ENCODE measurements at places on chromosomes 12 and 14.
A peak's percentile ranks its signal among the peaks of the same experiment; 100 is the strongest.

DNA sequence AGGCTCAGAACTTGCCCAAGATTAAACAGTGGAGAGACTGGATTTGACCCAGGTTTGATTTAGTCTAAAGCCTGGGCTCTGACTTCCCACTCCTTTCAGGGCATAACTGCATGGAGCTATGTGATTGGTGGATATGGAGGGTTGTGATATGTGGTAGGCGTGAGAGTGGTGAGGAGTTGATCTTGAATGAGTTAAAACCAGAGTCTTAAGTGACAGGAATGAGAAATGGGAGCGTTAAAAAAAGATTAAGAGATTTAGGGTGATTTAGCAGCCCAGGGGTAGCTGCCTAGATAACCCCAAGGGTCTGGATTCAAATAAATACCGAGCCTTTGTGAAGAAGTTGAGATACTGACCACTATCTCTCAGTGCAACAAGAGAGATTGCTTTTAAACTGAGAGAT is 8.4 kb downstream of the SYNDIG1L start:
- no peak for DNase-seq

- no peak for DNase-seq
Measured at GRCh38 chr12:52398176-52398575, 8.0 kb downstream of the KRT82 start.

GRCh38 chr12:86158956-86159355 is 97.2 kb downstream of the MGAT4C start:
- DNase-seq, result no peak

DNA sequence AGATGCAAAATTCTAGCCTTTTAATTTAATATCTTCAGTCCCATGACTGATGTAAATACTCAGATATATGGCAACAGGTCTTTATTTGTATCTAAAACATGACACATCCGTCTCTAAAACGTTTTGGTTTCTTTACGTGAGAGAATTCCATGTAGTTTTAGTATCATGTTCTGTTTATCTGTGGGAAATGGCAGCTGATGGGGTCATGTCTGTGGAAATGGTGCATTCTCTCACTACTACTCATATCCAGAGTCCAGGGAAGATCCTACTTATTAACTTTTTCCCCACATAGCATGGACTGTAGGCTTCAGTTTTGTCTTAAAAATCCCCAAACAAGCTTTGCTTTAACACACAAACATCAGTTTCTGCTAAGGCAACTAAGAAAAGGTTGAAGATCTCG is 53.8 kb downstream of the SPTLC2 start:
- no peak for DNase-seq

- no peak for DNase-seq
Measured at GRCh38 chr14:33357225-33358010, 418.7 kb downstream of the NPAS3 start.

GRCh38 chr12:26564391-26564790 is 268.6 kb downstream of the ITPR2 start:
- DNase-seq, result no peak

DNA sequence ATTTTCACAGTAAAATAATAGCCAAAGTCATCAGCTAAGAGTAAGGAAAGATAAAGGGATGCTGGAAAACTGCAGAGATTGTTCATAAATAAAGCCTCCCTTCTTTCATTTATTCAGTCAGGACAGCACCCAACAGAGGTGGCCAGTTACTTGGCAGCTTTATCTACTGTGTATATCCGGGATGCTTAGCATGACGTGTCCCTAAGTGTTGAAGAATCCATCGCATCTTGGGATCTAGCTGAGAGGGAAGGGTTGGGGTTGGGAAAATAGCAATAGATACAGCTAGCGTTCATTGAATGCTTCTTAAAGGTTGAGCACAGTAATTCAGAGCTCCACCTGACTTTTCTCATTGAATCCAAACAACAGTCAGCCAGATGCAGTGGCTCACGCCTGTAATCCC is 5.6 kb upstream of the ERBB3 start:
- DNase-seq, result no peak

DNA sequence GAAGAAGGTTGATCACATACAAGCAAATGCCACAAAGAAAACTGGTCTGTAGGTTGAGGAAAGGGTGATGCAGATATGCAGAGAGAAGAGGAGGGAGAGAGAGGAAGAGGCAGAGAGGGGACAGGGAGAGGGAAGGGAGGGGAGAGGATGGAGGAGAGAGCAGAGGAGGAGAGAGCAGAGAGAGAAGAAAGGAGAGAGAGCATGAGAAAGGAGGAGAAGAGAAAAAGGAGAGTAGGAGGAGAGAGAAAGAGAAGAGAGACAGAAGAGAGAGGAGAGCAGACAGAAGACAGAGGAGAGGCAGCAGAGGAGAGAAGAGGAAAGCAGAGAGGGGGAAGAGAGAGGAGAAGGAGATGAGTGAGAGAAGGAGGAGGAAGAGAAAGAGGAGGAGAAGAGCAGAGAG is 59.2 kb downstream of the STXBP6 start:
- no peak for DNase-seq

DNA sequence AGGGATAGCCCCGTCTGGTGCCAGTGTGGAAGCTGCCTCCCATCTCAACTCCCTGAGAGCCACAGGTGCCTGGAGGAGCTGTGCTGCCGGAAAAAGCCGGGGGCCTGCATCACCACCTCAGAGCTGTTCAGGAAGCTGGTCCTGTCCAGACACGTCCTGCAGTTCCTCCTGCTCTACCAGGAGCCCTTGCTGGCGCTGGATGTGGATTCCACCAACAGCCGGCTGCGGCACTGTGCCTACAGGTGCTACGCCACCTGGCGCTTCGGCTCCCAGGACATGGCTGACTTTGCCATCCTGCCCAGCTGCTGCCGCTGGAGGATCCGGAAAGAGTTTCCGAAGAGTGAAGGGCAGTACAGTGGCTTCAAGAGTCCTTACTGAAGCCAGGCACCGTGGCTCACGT is 25.5 kb upstream of the P2RX4 start:
- no peak for DNase-seq

- DNase-seq, result no peak
Measured at GRCh38 chr14:21015312-21015711, 9.5 kb downstream of the NDRG2 start.

DNA sequence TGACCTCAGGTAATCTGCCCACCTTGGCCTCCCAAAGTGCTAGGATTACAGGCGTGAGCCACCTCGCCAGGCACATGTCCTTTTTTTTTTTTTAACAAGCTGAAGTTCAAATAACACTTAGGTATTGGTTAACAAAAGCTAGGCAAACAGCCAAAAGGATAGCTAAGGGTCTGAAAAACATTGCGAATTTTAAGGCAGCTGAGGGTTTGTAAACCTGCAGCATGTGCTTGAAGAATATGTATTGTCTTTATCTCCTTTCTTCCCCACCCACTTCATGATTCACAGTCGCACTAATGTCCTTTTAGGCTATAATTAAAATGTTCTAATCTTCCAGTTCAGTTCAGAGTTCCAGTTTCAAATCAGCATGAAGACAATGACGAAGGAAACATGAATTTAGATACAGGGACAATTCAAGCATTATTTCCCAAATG is 30.1 kb upstream of the CERS5 start:
- no peak for DNase-seq

DNA sequence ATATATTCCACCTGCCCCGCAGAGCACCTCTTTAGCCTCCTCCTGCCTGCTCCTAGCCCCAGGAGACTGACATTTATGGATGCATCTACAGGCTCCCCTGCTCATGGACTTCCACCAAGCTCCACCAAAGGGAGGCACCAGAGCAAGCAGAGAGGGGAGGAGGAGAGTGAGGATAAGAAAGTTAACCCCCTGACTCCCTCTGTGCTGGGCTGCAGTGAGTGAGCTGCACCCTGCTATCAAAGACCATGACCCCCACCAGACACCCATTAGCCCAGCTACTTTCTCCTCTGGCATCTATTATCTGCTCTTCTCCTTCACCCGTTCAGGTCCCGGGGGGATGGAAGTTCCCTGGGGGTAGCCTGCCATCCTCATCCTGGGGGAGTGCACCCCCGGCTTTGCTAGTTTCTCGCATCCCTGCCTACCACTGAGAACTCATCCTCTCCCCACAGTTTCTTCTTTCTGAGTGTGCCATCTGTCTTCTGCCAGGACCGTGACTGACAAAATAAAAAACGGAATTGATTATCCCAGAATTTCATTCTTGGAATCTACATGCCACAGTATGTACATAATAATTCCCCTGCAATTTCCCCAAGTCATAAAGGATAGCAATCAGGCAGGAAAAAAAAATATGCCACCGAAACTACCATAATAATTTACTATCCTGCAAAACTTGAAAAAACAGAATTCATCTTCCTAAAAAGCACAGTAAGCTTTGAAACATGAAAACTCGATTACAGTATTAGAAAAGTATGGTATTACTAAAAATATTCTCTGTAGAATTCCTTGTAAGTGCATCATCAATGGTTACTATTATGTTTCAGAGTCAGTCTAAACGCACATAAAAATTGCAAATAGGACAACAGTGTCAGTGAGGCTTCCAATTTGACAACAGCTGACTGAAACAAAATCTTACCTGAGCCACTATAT is 45.2 kb downstream of the FOXN3 start:
- no peak for DNase-seq

- no peak for DNase-seq
Measured at GRCh38 chr14:51298895-51299294, 58.8 kb downstream of the TMX1 start.

DNA sequence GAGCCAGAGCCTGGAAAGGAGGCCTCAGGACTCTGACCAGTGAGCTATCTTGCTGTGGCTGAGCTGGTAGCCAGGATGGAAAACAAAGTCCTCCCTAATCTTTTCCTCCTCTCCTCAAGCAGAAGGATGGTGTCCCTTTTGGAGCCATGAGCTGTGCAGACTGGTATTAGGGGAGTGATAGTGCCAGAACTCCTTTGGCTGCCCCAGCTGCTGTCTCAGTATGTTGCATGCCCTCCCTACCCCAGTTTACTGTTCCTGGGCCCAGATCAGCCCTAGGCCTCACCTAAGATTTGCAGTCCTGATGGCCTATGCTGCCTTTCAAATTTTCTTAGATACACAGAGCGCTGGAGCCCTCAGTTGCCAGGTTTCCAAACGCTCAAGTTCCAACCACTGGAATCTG is 150.3 kb upstream of the ALG10B start:
- DNase-seq, result no peak

DNA sequence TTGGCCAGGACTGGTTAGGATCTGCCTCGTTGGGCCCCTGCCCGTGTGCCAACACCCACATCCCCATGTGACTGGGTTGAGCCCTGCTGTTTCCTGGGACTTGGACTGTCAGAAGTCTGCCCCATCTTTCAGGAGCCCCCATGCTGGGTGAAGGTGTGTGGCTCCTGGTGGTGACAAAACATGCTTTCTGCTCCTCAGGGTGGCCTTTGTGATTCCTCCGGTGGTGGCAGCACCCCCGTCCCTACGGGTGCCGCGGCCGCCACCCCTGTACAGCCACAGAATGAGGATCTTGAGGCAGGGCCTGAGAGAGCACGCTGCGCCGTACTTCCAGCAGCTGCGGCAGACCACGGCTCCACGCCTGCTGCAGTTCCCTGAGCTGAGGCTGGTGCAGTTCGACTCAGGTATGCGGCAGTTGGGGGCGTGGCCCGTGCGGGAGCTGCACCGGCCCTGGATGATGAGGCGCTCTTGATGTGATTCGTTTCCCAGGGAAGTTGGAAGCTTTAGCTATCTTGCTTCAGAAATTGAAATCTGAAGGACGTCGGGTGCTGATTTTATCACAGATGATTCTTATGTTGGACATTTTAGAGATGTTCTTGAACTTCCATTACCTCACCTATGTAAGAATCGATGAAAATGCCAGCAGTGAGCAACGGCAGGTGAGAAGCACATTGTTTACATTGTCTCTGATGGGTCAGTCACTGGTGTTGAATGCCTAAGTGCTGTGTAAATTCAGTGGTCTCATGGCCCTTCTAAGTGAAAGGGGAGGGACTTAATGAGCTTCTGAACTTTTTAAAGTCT is 80.0 kb downstream of the EP400 start:
- no peak for DNase-seq

DNA sequence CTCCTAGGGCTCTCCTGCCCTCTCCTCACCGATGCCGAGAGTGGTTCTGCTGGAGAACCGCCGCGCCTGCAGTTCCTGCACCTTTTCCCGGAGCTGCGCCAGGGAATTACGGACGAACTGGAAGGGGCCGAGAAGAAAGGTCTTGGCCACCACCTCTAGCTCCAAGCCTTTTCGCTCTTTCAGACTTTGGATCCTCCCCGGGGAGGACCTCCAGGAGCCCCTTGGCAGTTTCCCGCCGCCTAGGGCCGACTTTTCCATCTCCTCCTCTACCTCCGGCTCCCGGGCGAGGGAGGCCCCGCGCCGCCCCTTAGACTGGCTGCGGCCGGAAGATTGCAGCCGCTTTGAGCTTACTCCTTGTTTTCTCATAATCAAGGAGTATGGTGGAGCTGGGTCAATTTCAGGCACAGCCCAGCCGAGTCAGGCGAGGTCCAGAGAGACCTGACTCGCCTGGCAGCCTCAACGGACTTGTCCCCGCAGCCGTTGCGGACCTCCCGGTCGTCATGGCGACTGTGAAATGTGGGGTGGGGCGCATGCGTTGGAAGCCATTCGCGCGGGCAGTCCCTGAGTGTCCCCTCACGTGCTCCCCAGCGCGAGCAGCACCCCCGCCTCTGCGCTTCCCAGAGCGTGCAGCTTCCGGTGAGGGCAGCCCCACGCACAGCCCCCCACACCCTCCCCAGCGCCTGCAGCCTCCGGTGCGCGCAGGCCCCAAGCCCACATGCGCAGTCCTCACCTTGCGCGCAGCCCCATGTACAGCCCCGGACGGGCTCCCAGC is at the start of gene DPY19L2:
Gene DPY19L2 (minus strand): TSS at position 466 of the 772 bp plus-strand sequence. CDS start 100 bp downstream, at position 366.
- DNase-seq, result peak; percentile 51

- DNase-seq, result no peak
Measured at GRCh38 chr12:55729819-55730818, 1.3 kb upstream of the CD63 start.

DNA sequence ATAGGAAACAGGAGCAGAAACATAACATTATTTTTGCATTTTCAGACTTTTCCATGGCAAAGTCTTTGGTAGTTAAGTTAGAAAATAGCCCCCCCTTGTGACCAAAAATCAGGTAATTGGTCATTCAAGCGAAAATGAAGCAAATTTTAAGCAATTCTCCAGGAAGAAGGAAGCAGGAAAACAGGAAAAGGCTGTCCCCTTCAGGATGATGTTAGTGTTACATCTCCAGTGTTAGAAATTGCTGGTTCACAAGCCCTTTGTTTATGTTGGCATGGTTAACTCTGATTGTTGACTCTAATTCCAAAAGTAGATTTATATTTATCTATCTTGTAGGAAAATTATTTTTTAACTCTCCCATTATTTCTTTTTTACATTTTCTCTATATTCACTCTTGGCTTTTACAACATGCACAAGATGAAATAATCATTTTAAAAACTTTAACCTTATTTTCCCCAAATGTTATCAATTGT is 18.8 kb upstream of the GAS2L3 start:
- DNase-seq, result no peak

- no peak for DNase-seq
Measured at GRCh38 chr12:114735680-114736374, 51.9 kb upstream of the TBX3 start.

DNA sequence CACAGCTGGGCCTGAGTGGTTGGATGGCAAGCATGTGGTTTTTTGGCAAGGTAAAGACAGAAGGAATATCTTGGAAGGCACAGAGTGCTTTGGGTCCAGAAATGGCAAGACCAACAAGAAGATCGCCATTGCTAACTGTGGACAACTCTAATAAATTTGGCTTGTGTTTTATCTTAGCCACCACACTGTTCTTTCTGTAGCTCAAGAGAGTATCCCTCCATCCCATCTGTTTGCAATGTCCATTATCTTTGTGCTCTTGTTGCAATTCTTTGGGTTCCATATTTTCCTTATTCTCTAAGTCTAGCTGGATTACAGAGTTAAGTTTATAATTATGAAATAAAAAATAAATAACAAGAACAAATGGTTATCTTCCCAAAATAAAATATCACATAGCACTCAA is 6.7 kb upstream of the DAAM1 start:
- DNase-seq, result no peak

Measured in stimulated activated CD8-positive, alpha-beta memory T cell treated with anti-CD3 and anti-CD28 coated beads, Interleukin-7, amount 100 ng/mL, for 24 hours (primary cell).